ENCODE measurements at places on chromosomes 3 and 15. TPM values are rescaled to one million over a fixed set of nuclear protein-coding genes. Genes with fewer than 3 reads are reported as not detected.

Gene THRB
- 75.5 TPM for total RNA-seq

GRCh38 chr3:44624749-44625480 lies at the start of gene ZNF197:
Gene ZNF197, plus strand, starts transcription at chr3:44625036. Its CDS starts 4,119 bp downstream, at chr3:44629155.
- peak; percentile 84 for DNase-seq

DNA sequence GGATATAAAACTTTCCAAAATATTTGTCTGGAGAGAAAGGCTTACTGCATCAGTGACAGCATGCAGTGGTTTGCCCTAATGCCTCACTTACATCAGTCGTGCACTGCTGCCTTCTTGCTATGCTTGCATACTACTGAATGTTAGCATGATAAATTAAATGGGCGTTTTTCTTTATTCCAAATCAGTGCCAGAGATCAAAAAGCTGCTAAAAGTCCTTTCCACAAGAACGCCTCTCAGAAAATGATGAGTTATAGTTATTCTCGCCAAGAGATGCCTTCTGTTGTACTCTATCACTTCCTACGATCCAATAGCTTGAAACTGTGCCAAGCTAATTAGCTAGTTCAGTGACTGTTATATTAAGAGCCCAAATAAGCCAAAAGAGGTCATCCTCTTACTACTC lies 345.8 kb upstream of the ROBO2 start:
- no peak for DNase-seq

DNA sequence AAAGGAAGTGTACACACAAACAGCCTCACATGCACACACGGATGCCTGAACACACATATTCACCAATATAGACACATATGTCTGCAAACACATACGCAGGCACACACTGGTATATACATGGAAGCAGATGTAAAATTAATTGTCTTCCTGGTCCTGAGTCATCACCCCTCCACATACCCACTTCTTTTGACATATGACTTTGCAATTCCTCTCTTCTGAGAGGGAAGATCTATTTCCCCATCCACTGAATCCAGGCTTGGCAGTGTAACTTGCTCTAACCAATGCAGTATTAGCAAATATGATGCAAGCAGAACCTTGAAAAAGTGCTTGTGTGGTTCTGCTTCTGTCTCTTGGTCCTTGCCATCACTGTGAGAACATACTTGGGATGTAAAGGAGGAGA lies 76.8 kb upstream of the HRH1 start:
- DNase-seq, result no peak

GRCh38 chr3:195405651-195406050 lies 37.2 kb downstream of the ACAP2 start:
- DNase-seq, result no peak

Gene CFAP100
- not detected for total RNA-seq

DNA sequence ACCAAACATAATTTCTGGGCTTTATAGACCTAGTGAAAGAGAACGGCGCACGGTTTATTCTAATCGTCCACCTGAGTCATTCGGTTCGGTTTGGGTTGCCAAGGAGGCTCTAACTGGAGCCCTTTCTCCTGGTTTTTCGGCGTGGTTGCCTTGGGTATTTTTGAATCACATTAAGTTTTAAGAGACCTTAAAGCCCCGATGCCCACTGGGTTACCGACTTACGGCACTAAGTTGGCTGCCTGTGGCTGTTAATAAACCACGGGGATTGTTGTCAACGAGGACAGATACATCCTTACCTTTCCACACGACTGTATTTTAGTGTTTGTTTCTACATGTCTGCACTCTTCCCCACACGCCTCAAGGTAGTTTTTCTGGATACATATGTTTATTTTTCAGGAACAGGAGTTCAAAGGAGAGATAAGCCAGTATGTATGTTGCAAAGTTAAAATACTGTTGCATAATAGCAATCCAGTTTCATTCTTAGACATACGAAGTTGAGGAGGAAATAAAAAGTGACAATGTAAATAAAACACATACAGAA lies 1.2 kb upstream of the ANP32A start:
- DNase-seq, result peak; percentile 36

DNA sequence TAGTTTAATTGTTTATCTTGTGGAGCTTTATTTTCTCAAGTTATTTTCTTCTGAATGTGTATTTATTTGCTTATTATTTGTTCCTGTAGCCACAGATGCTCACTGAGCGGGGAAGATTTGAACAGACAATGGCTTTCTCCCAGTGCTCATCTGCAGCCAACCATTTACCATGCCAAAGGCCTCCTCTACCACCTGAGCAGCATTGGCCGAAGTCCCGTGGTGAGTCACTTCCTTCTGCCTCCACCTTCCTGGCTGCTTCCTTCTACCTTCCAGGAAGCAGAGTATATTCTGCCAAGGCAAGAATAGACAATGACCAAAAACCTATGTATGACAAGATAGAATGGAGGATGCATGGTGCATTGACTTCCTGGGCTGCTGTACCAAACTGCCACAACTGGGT lies 443.1 kb downstream of the AGBL1 start:
- DNase-seq, result no peak

- no peak for DNase-seq
Measured at GRCh38 chr15:63156086-63156710, 1.1 kb downstream of the RPS27L start.

Gene FAM3D
- 323 TPM for total RNA-seq
